ENCODE measurements at places on chromosomes 1 and 21.

DNA sequence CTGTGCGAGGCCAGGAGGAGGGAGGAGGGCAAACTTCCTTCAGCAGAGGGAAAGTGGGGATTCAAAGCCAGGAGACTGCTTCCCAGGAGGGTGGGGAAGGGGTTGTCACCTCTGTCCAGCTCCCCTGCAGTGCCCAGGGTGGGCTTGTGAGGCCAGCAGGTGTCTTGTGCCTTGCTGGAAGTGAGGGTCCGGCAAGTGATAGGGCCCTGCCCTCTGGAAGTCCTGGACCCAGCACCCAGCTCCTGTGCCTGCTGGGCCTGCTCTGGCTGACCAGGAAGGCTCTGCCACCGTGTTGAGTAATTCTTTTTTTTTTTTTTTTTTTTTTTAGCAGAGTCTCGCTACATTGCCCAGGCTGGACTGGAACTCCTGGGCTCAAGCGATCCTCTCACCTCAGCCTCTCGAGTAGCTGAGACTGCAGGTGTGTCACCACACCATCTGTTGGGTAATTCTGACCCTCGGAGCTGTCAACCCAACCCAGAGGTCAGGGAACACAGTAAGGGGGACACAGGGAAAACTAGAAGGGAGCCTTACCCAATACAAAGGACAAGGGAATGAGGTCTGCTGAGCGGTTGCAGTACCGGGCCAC is 1.0 kb downstream of the BEST4 start:
- DNase-seq, result no peak

DNA sequence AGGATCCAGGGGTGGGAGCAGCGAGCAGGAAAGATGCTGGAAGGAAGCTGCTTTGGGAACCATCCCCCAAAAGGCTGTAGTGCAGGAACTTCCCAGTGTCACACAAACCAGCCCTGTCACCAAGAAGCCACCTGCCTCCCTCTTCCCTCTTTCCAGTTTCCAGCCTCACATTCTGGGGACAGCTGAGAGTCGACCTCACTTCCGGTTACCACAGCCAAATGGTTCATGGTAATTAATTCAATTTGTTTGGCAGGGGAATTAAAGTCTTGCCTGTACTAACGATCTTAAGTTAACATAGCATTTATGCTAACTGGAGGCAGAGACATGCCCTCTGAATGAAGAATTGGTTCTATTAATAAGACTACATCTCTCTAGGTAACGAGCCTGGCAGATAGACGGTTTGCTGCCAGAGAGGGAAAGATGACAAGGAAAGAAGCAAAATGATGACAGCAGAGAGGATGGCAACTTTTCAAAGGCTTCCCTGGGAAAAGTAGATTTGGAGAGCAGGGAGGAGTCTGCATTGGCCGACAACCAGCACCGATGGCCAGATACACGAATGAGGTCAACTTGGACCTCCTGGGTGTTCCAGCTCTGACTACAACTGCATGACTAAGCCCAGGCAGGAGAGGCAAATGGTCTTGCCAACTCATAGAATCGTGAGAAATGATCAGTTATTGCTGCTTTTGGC is 64.1 kb downstream of the TMCO4 start:
- DNase-seq, result no peak

GRCh38 chr1:29945426-29945825 is 709.1 kb downstream of the PTPRU start:
- no peak for DNase-seq

- peak; percentile 3 for DNase-seq
Observed at GRCh38 chr21:31872452-31873274, at the start of gene HUNK. Gene HUNK, plus strand, starts transcription at chr21:31873020. Its CDS starts 655 bp downstream, at chr21:31873675.

All from Kasumi-1 (cell line).